ENCODE measurements at places on chromosomes 13 and 19.
A peak's percentile ranks its signal among the peaks of the same experiment; 100 is the strongest.

GRCh38 chr19:18089726-18090125, 3.0 kb upstream of the IL12RB1 start:
- H3K27ac ChIP-seq = peak overlapping the region; percentile 93
- H3K36me3 ChIP-seq = peaks cover under 1% of the 10 kb centered on the region
- no peak overlapping the region for H3K4me3 ChIP-seq

- H3K4me1 ChIP-seq = peaks cover 22% of the 10 kb centered on the region
- no peak overlapping the region for H3K4me3 ChIP-seq
- H3K36me3 ChIP-seq = peaks cover 18% of the 10 kb centered on the region
- H3K27me3 ChIP-seq = no peaks in the 10 kb centered on the region
- H3K27ac ChIP-seq = no peak overlapping the region
- DNase-seq = no peak
These were observed 35.6 kb downstream of the EPS15L1 start for GRCh38 chr19:16435999-16436650.

DNA sequence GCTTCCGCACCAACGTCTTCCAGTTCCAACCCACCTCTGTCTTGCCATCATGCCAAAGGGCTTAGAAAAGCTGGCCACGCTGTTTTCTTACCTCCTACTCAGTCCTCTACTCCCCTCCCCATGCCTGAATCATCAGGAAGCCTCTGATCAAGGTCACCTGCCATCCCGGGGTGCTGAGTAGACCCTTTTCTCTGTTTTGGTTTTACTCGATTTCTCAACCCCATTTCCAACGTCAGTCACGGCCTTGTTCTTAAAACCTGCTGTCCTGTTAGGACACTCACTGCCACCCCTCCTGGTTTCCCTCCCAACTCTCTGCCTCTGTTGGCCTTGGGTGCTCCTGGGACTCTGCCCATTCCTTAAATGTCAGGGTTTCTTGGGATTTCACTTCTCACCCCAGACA, 350.1 kb downstream of the FOXO1 start:
- no peak overlapping the region for H3K27ac ChIP-seq
- H3K4me3 ChIP-seq = no peak overlapping the region
- no peaks in the 10 kb centered on the region for H3K27me3 ChIP-seq
- DNase-seq = no peak
- H3K4me1 ChIP-seq = peaks cover 49% of the 10 kb centered on the region

DNA sequence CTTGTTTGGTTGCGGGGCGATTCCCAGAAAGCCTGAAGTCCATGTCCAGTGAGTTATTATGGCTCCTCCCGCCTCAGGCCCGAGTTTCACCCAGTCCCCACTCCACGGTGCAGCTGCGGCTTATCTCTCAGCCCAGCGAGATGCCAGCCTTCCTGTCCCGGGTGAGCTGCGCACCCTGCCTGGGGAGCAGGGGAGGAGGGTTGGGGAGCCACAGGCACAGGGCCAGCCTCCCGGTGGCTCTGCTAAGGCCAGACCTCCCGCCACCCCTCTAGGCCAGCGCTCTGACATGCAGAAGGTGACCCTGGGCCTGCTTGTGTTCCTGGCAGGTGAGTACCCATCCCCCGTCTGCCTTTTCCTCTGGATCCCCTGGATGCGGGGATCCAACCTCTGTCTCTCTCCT, 3.5 kb downstream of the FXYD3 start:
- no peak overlapping the region for H3K27ac ChIP-seq
- H3K27me3 ChIP-seq = no peaks in the 10 kb centered on the region
- H3K36me3 ChIP-seq = no peaks in the 10 kb centered on the region
- no peak for DNase-seq
- peaks cover 7% of the 10 kb centered on the region for H3K4me1 ChIP-seq
- no peak overlapping the region for H3K4me3 ChIP-seq

GRCh38 chr13:75932636-75933035, 296.5 kb downstream of the LMO7 start:
- H3K4me3 ChIP-seq = no peak overlapping the region
- H3K27ac ChIP-seq = no peak overlapping the region
- H3K36me3 ChIP-seq = no peaks in the 10 kb centered on the region
- no peaks in the 10 kb centered on the region for H3K27me3 ChIP-seq
- DNase-seq = no peak

DNA sequence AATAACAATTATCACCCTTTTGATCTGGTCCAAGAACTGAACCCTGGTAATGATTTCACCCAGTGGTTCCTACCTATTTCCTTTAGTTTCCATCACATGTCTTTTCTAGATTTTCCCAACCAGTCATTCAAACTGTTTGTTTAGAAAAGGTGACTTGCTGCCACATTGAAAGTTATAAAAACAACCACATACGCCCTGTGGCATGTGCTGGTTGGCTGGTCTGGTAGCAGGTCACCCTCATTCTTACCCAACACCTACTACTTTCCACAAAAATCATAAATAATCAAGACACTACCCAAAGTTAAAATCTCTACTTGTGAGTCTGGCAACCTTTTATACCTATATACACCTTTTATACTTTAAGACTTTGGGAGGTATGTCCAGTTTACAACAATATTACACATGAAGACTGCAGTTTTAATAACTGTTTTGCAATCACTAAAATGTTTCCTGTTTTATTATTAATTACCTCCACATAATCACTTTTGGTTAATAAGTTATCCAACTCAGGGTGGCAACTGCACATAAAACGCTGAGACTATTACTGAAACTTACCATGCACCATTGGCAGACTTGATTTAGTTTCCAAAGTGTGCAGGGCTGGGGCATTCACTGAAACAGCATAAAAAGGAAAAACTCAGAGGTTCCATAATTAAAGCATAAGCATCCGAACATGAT, 38.9 kb downstream of the DZIP1 start:
- peaks cover 18% of the 10 kb centered on the region for H3K27me3 ChIP-seq
- no peaks in the 10 kb centered on the region for H3K4me1 ChIP-seq
- no peak overlapping the region for H3K4me3 ChIP-seq

GRCh38 chr13:51297556-51297955, 41.9 kb upstream of the SERPINE3 start:
- no peaks in the 10 kb centered on the region for H3K4me1 ChIP-seq
- no peaks in the 10 kb centered on the region for H3K27me3 ChIP-seq
- no peak for DNase-seq
- no peak overlapping the region for H3K4me3 ChIP-seq
- H3K27ac ChIP-seq = no peak overlapping the region

DNA sequence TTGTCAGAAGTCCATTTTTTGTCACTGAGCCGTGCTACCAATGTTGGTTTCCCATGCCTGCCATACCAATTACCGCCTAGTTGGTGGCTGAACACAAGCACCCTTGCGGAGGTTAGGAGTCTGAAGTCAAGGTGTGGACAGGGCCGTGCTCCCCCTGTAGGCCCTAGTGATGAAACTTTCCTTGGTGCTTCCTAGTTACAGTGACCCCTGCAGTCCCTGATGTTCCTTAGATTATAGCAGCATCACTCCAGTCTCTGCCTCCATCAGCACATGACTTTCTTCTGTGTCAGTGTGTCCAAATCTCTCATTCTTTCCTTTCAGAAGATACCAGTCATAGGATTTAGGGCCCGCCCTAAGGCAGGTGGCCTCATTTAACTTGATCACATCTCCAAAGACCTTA, 99.0 kb downstream of the MYO16 start:
- H3K36me3 ChIP-seq = no peaks in the 10 kb centered on the region
- H3K4me3 ChIP-seq = no peak overlapping the region
- no peak overlapping the region for H3K27ac ChIP-seq
- H3K27me3 ChIP-seq = no peaks in the 10 kb centered on the region
- DNase-seq = no peak
- H3K4me1 ChIP-seq = no peaks in the 10 kb centered on the region

GRCh38 chr13:90839061-90839460, 508.4 kb upstream of the MIR17HG start:
- no peaks in the 10 kb centered on the region for H3K36me3 ChIP-seq
- H3K4me3 ChIP-seq = no peak overlapping the region
- H3K27ac ChIP-seq = no peak overlapping the region
- H3K4me1 ChIP-seq = no peaks in the 10 kb centered on the region
- no peaks in the 10 kb centered on the region for H3K27me3 ChIP-seq

GRCh38 chr13:108439556-108439955, 170.0 kb downstream of the TNFSF13B start:
- no peak for DNase-seq
- H3K4me3 ChIP-seq = no peak overlapping the region
- no peaks in the 10 kb centered on the region for H3K27me3 ChIP-seq

DNA sequence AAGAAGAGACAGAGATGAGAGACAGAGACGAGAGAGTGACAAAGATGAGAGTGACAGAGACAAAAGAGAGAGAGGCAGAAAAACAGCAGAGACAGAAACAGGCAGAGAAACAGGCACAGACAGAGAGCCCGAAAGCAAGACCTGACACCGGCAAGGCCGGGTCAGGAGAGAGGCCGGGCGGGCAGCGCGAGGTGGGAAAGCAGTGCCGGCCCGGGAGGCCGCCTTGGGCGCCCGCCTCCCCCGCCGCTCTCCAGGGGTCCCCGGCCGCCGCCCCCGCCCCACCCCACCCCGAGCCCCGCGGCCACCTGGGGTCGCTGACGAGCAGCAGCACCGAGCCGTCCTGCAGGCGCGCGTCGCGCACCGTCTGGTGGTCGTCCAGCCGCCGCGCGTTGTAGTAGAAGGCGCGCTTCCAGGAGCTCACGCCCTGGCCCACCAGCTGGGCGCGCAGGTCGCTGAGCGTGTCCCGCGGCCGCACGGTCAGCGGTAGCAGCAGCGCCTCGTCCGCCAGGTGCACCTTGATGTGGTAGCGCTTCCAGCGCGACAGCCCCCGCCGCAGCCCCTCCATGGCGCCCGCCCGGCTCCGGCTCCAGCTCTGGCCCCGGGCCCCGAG, at the start of gene TINCR:
TSS of gene TINCR (minus strand) at position 594 of the 610 bp plus-strand sequence.
- H3K4me1 ChIP-seq = no peaks in the 10 kb centered on the region
- H3K27ac ChIP-seq = no peak within 1 kb of the TSS
- H3K4me3 ChIP-seq = no peak within 1 kb of the TSS
- DNase-seq = no peak

- no peak overlapping the region for H3K27ac ChIP-seq
- no peaks in the 10 kb centered on the region for H3K36me3 ChIP-seq
- no peaks in the 10 kb centered on the region for H3K27me3 ChIP-seq
- no peak overlapping the region for H3K4me3 ChIP-seq
- no peak for DNase-seq
These were observed 289.8 kb upstream of the DACH1 start for GRCh38 chr13:72156760-72157159.

DNA sequence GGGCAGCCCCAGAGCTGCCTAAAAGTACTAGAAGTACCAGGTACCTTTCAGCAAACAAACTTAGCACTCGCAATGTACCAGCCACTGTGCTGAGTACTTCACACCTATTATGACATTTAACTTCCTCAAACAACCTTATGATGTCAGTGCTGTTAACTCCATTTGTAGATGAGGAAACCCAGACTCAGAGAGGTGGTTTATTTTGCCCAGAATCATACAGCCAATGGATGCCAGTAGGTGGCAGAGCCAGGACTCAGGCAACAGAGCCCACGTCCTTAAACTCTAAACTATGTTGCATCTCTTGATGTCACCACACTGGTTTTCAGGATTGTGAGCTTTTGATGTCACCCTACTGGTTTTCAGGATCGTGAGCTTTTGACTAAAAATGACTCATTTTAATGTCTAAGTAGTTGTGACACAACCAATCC, 78.9 kb downstream of the FLT1 start:
- H3K4me3 ChIP-seq = no peak overlapping the region
- H3K4me1 ChIP-seq = no peaks in the 10 kb centered on the region
- no peak for DNase-seq
- H3K27me3 ChIP-seq = peaks cover 36% of the 10 kb centered on the region
- H3K27ac ChIP-seq = no peak overlapping the region
- no peaks in the 10 kb centered on the region for H3K36me3 ChIP-seq

DNA sequence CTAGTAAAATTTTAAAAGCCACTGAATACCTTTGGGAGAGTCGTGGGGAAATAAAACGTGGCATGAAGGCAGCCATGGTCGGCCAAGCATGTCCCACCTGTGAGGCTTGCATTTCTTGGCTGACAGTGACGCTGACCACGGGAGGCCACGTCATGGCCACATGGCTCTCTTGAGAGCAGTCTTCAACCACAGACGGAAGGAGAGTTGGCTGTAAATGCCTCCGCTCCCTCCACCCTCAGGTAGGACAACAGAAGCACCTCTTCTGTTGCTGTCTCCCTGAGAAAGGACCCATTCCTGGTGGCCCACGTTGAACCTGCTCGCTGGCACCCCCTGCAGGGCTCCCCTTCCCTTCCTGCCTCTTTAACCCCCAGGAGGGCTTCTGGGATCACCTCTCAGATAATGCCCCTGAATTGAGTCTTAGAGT, 10.6 kb upstream of the LRRC25 start:
- H3K4me1 ChIP-seq = peaks cover 11% of the 10 kb centered on the region
- DNase-seq = peak; percentile 48
- H3K27me3 ChIP-seq = peaks cover 4% of the 10 kb centered on the region
- H3K27ac ChIP-seq = no peak overlapping the region
- no peak overlapping the region for H3K4me3 ChIP-seq
- no peaks in the 10 kb centered on the region for H3K36me3 ChIP-seq

DNA sequence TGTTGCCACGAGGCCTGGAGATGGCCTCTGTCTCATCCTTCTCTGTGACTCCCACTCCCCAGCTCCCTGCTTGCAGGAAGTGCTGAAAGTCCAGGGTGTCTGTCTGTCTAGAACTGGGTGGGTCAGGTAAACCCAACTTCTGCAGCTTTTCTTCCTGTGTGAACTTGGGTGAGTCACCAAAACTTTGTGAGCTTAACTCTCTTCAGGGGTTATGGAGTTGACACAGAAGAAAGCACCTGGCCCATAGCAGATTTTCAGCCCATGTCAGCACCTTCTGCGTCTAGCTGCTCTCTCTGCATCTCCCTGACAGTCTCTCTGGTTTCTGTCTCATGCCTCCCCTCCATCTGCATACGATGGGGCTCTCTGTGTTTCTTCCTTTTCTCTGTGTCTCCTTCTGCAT, 4.2 kb upstream of the CACNG7 start:
- no peak overlapping the region for H3K4me3 ChIP-seq
- peaks cover 25% of the 10 kb centered on the region for H3K4me1 ChIP-seq
- no peak for DNase-seq
- peaks cover 54% of the 10 kb centered on the region for H3K27me3 ChIP-seq
- no peak overlapping the region for H3K27ac ChIP-seq

- no peaks in the 10 kb centered on the region for H3K36me3 ChIP-seq
- no peak overlapping the region for H3K27ac ChIP-seq
These were observed 61.4 kb upstream of the ZNF835 start for GRCh38 chr19:56732976-56733375.

DNA sequence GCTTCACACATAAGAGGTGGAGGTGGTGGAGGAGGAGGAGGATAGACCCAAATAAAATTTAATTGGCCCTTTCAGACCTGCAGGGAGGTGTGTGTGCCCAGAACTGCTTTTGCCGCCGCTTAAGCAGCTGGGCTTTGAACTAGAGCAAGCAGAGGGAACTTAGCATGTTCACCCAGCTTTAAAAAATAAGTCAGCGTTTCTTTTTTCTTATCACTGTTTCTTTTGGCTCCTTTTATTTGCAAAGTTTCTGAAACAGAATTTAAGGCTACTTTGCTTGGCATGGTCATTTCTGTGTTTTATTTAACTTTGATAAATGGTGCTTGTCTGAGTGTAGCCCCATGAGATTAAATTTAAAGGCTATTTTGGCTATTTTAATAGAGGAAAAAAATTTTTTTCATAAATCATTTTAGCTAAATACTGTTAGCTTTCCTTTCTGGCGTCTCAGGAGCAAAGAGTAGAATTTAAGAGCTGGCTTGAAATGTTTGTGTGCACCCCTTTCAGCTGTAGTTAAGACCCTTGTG, 43.3 kb upstream of the RNF113B start:
- H3K27me3 ChIP-seq = peaks cover 3% of the 10 kb centered on the region
- DNase-seq = no peak
- H3K27ac ChIP-seq = no peak overlapping the region
- H3K36me3 ChIP-seq = no peaks in the 10 kb centered on the region
- no peaks in the 10 kb centered on the region for H3K4me1 ChIP-seq
